Activated naive CD8-positive, alpha-beta T cell treated with anti-CD3 and anti-CD28 coated beads for 36 hours (primary cell): ENCODE measurements at places on chromosomes 7 and 10. TPM values are rescaled to one million over a fixed set of nuclear protein-coding genes. Genes with fewer than 3 reads are reported as not detected.

DNA sequence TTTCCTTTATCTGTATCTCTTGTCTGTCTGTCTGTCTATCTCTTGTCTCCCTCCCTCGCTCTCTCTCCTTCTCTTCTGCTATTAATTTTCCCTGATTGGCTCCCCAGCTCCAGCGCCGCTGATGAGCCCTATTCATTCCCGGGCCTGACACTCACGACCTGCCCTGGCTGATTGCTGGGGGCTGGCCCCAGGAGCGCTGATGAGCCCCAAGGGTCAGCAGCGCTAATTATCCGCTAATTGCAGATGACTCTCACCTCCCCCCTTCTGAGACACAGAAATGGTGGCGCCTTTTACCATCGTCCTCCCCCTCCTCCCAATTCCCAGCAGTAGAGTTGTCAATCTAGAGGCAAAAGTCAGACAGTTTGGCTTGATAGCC, 1.3 kb upstream of the GBX1 start:
- H3K4me1 ChIP-seq = peaks cover 9% of the 10 kb centered on the region
- peaks cover 61% of the 10 kb centered on the region for H3K27me3 ChIP-seq
- H3K27ac ChIP-seq = no peak overlapping the region

DNA sequence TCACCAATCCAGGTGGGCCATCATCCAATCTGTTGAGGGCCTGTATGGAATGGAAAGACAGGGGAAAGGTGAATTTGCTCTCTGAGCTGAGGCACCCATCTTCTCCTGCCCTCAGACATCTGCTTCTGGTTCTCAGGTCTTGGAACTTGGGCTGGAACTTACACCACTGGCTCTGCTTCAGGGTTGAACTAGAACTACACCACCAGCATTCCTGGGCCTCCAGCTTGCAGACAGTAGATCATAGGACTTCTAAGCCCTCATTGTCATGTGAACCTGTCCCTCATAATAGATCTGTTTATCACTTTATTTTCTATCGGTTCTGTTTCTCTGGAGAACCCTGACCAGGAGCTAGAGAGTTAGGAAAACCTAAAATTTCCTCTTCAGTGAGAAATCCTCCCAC, 233.5 kb downstream of the CREB5 start:
- H3K4me3 ChIP-seq = no peak overlapping the region
- no peaks in the 10 kb centered on the region for H3K4me1 ChIP-seq
- no peak overlapping the region for H3K27ac ChIP-seq
- H3K27me3 ChIP-seq = no peaks in the 10 kb centered on the region

The SLC39A12 gene
- not detected for total RNA-seq

The CALCR gene
- not detected for total RNA-seq

The ALOX5 gene
- total RNA-seq = 0.96 TPM
